ENCODE measurements at places on chromosomes 4 and X.
A peak's percentile ranks its signal among the peaks of the same experiment; 100 is the strongest.

DNA sequence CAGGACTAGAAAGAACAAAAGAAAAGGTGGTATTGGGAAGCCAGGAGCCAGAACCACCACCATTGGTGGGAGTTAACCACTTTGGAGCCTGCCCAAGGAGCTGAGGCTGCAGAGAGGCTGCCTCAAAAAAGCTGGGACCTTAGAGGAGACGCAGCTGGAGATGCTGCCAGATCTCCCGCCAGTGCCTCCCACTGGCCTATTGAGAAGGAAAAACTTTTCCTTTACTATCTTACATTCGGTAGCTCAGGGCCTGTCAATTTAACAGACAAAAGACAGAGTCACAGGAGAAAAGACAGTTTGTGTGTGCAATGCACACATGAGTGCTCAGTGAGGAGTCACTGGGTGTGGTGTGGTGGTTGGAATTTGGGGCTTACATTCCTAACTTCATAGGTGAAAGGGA is 52.4 kb upstream of the HPSE start:
- DNase-seq: no peak

DNA sequence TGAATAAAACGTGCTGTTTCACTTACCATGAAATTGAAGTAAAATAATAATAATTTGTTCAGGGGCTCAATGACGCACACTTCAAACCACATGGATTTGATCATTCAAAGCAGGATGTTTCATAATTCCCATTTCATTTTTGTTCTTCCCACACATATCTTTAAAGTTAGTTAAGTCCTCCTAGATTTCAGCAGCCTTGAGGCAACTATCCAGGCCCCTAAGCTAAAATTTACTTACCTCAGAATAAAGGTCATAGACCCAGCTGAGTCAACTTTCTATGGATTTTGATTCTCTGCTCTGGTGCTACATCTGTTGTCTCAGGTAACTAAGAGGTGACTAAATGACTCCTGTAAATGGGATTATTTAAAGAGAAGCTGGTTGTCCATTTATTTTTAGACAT is 25.0 kb downstream of the GPR174 start:
- no peak for DNase-seq

- DNase-seq: peak; percentile 81
Observed at GRCh38 chr4:2791518-2792395, 1.1 kb upstream of the SH3BP2 start.

- DNase-seq: no peak
Observed at GRCh38 chrX:30313322-30313721, 4.1 kb upstream of the NR0B1 start.

- no peak for DNase-seq
Observed at GRCh38 chr4:122434285-122434684, 22.2 kb downstream of the IL2 start.
